ENCODE measurements at places on chromosomes 6 and 20.

DNA sequence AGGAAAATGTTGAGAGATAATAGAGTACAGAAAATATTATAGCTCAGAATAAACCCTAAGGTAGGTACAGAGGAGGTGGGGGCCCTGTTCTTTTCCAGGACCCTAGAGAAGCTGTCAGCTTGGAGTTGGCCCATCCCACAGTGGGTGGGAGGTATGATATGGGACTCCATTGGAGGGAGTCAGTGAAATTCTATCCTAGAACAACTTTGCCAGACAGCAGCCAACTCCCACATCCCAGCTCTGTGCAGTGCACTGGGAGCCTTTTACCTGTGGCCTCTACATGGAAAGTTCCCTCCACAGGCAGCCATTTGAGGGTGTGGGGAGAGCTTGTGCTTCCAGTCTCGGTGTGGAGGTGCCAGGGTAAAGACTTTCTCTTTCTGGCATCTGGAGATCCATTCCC lies 36.8 kb upstream of the CLIC5 start:
- no peak for DNase-seq

DNA sequence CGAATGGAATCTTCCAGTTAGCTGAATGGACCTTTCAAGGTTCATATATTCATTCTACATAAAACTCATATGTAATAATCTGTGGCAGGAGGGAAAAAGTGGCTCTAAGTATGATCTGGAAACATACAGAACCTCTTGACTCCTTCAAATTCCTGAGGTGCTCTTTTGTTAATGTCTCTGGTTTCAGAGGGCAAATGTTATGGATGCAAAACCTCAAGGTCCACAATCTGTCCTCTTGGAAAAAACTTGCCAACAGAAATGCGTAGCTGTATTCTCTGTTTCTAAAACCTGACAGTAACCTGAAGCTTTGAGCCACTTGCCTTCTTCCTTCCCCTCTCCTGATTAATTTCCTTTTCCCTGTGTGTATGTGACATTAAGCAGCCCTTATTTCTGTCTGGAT lies 80.9 kb upstream of the SUPT3H start:
- DNase-seq = no peak

DNA sequence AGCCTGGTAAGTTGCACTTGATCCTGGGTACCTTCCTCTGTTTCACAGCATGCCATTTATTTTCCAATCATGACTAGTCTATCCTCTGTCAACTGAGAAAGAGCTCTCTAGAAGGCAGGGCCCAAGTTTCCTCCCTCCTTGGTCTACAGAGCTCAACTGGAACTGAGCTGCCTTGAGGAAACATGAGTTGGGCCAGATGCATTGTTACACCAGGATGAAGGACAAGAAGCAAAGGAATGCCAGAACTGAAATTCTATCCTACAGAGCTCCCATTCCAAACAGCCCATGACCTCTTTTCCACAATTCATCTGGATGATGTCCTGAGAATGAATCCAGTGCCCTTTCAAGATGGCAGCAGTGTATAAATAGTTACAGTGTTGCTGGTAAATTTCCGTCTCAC lies 66.7 kb upstream of the E2F3 start:
- no peak for DNase-seq

- no peak for DNase-seq
Observed at GRCh38 chr6:42403421-42403820, 48.3 kb downstream of the TRERF1 start.

GRCh38 chr6:101722991-101723579 lies 329.6 kb downstream of the GRIK2 start:
- no peak for DNase-seq

All from hypothalamus (tissue), 51 donors.